Activated CD4-positive, alpha-beta memory T cell treated with anti-CD3 and anti-CD28 coated beads, Interleukin-2, amount 10 ng/mL, durations not matched to agents 7 days and 5 days (primary cell): ENCODE measurements at places on chromosomes 4 and X. TPM values are rescaled to one million over a fixed set of nuclear protein-coding genes. Genes with fewer than 3 reads are reported as not detected.

MAP7D2 gene
- 0.43 TPM for total RNA-seq

UGDH gene
- total RNA-seq, result 16.9 TPM

ADGRG4 gene
- total RNA-seq, result not detected

HTR2C gene
- total RNA-seq, result not detected

SEPTIN11 gene
- 23.3 TPM for total RNA-seq

TCEAL6 gene
- not detected for total RNA-seq

SPANXC gene
- not detected for total RNA-seq

TMEM156 gene
- total RNA-seq, result 27.6 TPM

VSIG1 gene
- total RNA-seq, result 5.0 TPM

ARR3 gene
- total RNA-seq, result not detected

GLUD2 gene
- 0.63 TPM for total RNA-seq

SPATA4 gene
- not detected for total RNA-seq

MAGEB10 gene
- not detected for total RNA-seq

KLB gene
- total RNA-seq, result not detected

ASB11 gene
- total RNA-seq, result not detected

XPNPEP2 gene
- total RNA-seq, result 2.1 TPM

HS6ST2 gene
- 0.38 TPM for total RNA-seq

CSAG3 gene
- total RNA-seq, result not detected

PABPC1L2A gene
- total RNA-seq, result not detected

ANXA10 gene
- not detected for total RNA-seq

CHRDL1 gene
- total RNA-seq, result not detected

TMEM35A gene
- not detected for total RNA-seq

SH3TC1 gene
- 16.8 TPM for total RNA-seq

GLRB gene
- total RNA-seq, result not detected
